ENCODE measurements at places on chromosomes 13 and 19.

GRCh38 chr19:55635334-55635717 is 5.5 kb upstream of the ZNF580 start:
- no peak for DNase-seq

GRCh38 chr19:33460221-33460908 is 61.2 kb downstream of the PEPD start:
- no peak for DNase-seq

GRCh38 chr13:79749984-79750551 is 269.1 kb downstream of the NDFIP2 start:
- no peak for DNase-seq

DNA sequence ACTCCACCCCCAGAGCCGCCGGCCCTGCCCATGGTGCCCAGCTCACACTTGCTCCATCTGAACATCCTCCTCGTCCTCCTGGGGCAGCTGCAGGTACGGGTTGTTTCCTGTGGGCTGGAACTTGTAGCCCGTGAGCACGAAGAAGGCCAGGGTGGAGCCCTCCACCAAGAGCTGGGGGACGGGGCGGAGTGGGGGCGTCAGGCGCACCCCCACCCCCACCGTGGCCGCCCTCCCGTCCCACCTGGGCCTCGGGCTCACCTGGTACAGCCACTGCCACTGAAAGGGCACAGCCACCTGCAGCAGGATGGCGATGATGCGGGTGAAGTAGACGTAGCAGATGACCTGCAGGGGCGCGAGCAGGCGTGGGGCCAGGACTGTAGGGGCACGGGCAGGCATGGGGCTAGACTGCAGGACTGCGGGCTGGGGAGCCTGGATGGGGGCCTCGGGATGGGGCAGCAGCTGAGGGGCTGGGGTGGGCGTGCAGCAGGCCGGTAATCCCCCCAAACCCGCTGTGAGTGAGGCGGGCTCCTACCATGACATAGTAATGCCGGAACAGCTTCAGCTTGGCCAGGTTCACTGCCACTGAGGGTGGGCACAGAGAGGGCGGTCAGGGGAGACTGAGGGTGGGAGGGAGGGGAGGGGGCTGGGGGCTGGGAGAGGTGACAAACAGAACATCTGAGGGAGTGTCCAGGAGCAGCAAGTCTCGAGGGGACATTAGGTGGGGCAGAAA is 6.3 kb downstream of the GPR108 start:
- no peak for DNase-seq

- no peak for DNase-seq
These were observed 755.6 kb upstream of the MIR17HG start for GRCh38 chr13:90591927-90592268.

DNA sequence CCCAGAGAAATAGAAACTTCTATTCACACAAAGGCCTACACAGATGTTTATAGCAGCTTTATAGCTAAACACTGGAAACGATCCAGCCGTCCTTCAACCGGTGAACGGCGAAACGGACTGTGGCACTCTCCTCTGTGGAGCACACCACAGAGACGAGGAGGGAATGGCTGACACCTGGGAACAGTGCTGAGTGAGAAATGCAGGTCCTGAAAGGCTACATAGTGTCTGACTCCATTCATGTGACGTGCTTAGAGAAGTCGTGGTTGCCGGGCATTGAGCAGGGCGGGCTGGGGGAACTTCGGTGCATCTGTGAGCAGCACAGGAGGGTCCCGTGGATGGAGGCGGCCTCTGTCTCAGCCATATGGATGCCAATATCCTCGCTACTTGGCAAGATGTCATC is 3.1 kb upstream of the GRK1 start:
- DNase-seq, result no peak

GRCh38 chr19:28067882-28068281 is 1145.1 kb downstream of the UQCRFS1 start:
- DNase-seq, result no peak

DNA sequence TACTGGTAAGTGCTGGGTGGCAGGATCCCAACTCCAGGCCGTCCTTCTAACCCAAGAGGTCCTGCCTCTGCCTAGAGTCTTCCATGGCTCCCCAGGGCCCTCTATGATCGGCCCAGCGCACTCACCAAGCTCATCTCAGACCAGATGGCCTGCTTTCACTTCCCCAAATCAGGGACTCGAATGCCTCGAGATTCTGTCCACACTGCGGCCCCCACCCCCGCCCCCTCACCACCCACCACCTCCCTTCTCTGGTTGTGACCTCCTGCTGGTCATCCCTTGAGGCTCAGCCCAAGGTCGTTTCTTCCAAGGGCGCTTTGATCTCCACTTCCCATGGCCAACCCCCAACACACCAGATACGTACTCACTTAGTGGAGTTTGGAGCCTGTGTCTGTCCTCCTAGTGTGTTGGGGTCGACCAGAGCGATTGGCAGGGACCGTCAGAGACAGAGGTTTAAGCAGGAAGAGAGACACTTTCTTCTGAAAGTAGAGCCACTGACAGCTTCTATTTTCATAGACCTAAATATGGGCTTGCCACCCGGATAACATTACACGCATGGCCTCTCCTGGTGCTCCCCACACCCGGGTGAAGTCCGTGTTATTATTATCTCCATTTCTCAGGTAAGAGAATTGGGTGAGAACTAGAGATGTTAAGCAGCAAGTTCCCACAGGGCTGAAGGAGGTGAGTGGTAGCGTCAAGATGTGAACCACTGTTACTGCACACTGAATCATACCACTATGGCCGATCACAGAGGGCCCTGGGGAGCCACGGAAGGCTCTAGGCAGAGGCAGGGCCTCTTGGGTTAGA is at the start of gene FCER2:
Gene FCER2, minus strand, starts transcription at position 478 of the 804 bp plus-strand sequence. CDS start 2,371 bp downstream, outside the sequence.
- no peak for DNase-seq

DNA sequence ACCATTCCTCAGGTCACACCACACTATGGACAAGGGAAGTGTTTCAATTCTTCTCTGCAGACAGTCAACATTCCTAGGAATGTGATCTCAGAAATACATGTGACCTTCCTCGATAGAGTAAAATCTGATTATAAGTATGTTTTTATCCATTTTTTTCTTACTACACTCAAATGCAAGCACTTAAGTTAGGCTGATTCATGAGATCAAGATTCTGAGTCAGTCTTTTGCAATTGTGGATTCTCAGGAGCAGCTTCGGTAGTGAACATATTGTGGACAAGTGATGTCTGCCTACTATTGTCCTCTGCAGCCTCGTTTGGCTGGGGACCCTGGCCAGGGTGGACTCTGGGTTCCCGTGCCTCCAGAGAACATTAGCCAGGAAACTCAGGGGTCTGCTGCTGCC is 3.2 kb downstream of the SERPINE3 start:
- no peak for DNase-seq

GRCh38 chr13:37587236-37587635 is 11.3 kb downstream of the POSTN start:
- DNase-seq, result no peak

DNA sequence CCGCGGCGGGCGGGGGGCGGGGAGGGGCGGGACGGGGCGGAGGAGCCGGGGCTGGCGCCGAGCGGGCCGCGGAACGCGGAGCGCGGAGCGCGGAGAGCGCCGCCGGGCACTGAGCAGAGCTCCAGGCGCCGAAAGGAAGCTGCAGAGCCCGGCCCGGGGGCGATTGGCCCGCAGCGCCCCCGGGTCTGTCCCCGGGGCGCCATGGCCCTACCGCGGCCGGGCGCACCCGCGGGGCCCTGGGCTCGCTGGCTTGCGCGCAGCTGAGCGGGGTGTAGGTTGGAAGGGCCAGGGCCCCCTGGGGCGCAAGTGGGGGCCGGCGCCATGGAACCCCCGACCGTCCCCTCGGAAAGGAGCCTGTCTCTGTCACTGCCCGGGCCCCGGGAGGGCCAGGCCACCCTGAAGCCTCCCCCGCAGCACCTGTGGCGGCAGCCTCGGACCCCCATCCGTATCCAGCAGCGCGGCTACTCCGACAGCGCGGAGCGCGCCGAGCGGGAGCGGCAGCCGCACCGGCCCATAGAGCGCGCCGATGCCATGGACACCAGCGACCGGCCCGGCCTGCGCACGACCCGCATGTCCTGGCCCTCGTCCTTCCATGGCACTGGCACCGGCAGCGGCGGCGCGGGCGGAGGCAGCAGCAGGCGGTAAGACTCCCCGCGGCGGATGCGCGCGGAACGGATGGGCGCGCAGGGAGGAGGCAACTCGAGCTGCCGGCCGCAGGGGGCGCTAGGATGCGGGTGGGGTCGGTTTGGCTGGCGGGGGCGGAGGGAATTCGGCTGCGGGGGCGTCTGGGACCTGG is at the start of gene PDE4A:
Gene PDE4A, plus strand, starts transcription at position 95 of the 796 bp plus-strand sequence. Its CDS starts 227 bp downstream, at position 322.
- DNase-seq, result no peak

GRCh38 chr19:30144242-30144758 is 202.3 kb downstream of the URI1 start:
- no peak for DNase-seq

DNA sequence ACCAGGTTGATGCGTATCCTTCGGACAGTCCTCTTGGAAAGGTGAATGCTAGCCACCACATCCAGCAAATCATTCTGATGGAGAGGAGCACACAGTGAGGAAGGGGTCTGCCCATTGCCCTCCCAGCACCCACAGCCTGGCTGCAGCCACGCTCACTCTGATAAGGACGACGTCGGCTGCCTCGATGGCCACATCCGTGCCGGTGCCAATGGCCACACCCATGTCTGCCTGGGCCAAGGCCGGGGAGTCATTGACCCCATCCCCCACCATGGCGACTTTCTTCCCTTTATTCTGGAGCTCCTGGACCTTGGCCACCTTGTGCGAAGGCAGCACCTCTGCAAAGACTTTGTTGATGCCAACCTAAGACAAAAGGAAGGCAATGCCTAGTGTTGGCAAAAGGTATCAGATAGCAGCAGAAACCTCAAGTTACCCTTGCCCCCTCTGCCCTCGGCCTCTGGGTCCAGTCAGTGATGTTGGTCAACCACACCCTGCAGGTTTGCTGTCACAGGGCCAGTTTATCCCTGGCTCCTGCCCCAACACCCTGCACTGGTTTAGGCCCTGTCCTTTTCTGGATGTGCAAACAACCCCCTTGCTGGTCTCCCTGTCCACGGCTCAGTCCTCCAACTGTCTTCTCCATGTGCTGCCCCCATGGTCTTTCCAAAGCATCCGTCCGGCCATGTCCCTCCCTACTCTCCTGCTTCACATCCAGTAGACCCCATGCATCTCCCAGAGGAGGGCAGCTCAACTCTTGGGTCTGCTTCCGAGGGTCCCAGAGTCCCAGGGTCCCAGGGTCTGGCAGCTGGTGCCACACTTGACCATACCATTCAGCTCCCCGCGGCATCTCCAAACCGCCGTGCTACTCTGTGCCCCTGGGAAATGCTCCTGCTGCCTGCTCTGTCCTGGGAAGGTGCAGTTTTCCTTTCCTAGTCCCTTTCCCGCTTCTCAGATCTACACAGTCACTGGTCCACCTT is 73.6 kb downstream of the ATP7B start:
- DNase-seq, result no peak

DNA sequence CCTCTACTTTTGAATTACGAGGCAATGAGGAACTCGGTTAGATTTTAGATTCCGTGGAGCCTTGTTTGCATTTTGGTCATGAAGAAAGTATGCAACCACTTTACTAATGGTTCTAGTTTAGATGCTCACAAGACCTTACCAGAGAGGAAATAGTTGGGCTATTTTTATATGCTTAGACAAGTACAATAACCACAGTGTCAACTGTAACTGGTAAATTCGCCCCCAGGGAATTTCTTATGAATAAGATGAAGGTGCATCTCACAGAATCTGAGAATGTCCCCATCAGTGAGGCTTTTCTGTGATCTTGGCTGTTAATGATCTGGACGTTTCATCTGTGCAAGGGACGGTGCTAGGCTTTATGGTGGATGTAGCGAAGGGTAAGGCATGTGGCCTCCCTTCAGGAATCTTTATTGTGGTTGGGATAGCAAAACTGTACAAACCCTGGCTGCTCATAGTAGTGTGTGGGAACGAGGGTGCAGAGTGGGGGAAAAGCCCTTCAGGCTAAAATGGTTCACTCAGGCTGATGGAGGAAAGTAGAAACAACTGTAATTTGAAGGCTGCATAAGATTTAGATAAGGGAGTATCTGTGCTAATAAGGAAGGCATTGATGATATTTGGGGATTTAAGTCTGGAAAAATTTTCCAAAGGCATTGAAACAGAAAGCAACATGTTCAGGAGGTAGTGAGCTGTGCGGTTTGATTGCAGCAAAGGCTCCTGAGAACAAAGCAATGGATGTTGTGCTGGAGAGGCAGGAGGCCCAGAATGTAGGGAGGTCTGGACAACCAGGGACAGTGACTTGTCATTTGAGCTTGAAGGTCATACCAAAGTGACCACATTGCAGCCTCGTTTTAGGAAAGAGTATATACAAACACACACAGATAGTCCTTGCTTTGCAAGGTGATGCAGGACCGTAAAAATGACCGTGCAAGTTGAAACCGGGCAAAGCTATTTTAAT is 28.4 kb downstream of the UBAC2 start:
- DNase-seq, result no peak

GRCh38 chr19:791567-792305 is 5.5 kb upstream of the PTBP1 start:
- no peak for DNase-seq

GRCh38 chr13:102707467-102707866 is 12.6 kb upstream of the METTL21C start:
- no peak for DNase-seq

DNA sequence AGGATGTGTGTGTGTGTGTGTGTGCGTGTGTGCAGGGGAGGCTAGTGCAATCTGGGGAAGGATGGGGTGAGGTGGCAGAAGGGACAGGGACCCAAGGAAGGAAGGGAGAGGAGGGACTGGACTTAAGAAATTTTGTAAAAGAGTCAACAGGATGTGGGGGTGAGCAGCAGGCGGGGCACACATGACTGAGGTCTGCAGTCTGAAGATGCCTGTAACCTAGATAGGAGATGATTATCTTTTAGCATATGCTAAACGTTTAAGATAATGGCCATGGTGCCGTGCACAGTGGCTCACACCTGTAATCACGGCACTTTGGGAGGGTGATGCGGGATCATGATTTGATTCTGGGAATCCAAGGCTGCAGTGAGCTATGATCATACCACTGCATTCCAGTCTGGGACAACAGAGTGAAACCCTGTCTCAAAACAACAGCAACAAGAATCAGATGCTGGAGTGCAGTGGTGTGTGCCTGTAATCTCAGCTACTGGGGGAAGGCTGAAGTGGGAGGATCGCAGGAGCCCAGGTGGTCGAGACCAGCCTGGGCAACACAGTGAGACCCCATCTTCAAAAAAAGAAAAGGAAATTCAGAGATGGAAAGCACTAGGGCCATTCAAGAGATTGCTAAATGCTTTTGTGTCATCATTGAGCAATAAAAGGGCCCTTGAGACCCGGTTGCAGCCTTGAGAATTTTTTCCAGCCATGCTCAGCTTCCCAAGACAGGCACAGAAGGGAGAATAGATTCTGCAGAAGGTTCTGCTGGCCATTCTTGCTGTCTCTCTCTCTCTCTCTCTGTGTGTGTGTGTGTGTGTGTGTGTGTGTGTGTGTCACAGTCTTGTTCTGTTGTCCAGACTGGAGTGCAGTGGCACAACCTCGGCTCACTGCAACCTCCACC is 3.8 kb upstream of the ZNF414 start:
- DNase-seq, result no peak

Measured in activated CD8-positive, alpha-beta memory T cell treated with anti-CD3 and anti-CD28 coated beads for 4 hours (primary cell).